Stimulated activated CD8-positive, alpha-beta memory T cell treated with anti-CD3 and anti-CD28 coated beads, Interleukin-2, amount 100 ng/mL, for 1 hour (primary cell): ENCODE measurements at places on chromosomes 4 and X.

DNA sequence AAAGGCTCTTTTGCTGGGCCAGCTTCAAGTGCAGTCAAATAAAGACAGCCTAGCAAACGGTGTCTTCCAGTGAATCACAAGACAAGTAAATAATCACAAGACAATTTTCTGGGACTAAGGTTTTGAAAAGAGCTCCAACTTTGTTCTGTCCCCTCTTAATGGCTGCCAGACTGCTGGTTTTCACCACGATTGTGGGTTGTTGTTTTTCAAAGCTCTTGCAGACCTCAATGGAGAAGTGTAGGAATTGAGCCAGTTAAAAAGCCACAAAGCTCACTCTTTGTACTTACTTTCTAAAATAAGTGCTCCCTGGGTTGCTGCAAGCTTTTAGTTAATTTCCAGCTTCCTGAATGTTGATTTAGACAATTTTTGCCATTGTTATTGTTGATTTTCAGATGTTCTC is 405.8 kb upstream of the HTR2C start:
- DNase-seq = no peak

- DNase-seq = no peak
These were observed 20.6 kb downstream of the DCHS2 start for GRCh38 chr4:154471032-154471431.

DNA sequence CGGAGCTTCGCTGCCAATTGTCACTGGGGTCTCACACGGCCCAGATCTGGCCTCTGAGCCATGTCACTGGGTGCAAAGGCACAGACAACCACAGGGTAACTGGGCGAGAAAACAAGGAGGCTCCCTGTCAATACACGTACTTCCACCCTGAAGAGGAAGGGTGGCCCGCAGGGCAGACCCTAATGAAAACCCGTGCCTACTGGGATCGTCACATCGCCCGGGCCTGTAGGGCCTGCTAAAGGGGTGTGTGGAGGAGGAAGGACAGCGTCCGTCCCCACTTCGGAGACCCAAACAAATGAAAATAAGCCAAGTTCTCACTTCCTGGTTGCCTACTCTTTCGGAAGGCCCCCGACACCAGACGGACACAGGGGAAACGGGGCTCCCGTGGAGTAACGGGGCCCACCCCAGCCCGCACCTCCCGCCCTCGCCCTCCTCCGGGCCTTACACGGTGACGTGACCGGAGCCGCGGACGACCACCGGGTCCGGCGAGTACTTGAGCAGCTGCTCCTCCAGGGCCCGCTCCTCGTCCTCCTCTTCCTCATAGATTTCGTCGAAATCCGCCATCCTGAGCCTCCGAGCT is 578 bp downstream of the CHIC2 start:
- peak; percentile 16 for DNase-seq

GRCh38 chr4:187612301-187612700 is 383.3 kb upstream of the ZFP42 start:
- DNase-seq = no peak

DNA sequence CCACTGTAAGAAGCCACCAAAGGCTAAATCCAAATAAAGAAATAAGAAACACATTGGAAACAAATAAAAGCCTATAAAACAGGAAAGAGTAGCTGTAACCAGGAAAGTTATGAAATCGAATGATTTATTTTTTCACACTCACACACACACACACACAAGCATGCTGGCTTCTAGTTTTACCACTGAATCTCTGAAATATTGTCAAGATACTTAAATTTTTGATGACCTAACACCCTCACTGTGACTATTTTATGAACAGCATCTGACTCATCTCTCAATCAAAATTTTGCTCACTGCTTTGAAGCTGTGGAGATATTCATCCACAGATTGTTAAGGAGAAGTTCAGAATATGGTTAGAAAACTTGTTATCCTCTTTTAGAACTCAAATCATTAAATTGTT is 13.9 kb upstream of the GABRB1 start:
- DNase-seq = no peak

DNA sequence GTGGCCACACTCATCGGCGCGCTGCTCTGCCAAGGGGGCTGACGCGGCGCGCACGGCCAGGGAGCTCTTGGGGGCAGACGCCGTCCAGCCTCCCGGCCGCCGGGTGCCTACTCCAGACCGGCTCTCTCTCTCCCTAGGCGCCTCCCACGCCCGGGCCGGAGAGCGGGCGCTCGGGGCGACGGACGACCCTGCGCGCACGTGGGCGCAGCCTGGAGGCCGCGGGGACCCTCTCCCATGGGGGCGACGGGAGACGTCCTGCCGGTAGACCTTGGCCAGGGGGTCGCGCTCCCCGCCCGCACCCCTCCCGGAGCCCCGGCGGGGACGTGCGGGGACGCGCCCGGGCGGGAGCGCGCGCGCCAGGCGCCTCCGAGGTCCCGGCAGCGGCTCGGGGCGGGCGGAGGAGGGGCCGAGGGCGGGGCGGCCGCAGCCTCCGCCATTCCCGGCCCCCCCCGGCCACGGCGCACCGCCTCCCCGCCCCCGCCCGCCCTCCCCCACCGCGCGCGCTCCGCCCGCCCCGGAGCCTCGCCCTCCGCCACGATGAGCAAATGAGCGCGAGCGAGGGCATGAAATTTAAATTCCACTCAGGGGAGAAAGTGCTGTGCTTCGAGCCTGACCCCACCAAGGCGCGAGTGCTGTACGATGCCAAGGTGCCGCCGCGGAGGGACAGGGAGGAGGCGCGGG is at the start of gene MSL3:
TSS of gene MSL3 (plus strand) at position 519 of the 681 bp plus-strand sequence. CDS start at position 546, 27 bp downstream.
- no peak for DNase-seq

- no peak for DNase-seq
These were observed 73.1 kb upstream of the EPGN start for GRCh38 chr4:74235135-74235534.

DNA sequence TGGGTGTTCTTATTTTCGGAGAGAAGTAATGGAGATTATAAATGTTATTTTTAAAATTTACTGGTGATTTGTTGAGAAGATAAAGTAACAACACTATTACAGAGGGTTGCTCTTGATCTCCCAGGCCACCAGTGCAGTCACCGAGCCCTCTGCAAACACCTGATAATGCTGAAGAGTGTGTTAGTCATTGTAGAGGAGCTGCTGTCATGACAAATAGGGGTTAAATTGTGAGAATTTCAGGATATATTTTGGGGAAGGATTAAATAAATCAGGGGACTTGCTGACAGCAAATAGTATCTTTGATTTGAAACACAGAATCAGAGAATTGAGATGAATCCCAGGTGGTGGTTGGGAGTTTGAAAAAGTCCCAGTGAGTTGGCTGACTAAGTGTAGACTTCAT is 16.7 kb upstream of the HAND2 start:
- DNase-seq = no peak

DNA sequence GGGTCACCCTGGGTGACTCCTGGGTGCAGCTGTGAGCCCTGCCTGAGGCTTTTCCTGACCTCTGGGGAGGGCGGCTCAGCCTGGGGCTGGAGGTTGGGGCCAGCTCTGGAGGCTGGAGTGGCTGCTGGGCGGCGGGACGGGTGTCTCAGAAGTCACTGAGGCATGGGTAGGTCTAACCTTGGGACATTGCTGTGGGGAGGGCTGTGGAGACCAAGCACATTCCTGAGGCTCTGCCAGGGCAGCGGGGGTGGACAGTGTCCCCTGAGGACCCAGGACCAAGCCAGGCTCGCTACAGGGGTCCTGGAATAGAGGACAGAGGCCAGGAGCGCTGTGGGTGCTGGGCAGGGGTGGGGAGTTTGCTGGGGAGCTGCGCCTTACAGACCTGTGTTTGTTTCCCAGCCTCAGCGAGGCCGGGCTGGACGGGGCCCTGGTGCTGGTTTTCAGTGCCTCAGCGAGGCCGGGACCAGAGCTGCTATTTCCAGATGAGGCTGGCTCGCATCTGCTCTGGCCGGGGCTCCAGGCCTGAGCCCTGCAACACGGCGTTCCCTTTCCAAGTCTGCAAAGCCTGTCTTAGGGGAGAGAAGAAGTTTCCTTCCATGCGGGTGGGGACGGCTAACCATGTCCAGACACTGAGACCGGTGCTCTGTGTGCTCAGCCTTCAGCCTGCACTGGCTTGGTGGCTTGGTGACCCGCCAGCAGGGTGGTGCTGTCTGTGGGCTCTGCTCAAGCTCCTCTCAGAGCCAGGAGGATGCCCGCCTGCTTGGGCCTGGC is 3.0 kb upstream of the SLC25A6 start:
- no peak for DNase-seq

DNA sequence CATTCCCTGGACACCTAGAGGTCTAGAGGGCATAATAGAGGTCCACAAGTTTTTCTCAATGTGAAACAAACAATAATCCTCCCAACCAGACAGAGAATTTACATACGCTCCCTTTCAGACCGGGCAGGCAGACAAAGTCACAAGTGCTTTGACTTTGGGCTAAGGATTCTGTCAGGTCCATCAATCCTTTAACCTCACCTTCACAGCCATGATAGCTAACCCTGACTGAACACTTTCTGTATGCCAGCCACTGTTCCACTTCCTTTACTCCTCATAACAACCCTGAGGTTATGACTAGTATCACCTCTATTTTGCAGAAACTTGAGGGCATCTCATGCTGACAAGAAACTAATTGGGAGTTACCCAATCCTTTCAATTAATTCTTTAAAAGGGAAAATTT is 118.8 kb upstream of the AFF2 start:
- no peak for DNase-seq

- no peak for DNase-seq
These were observed 7.4 kb downstream of the UVSSA start for GRCh38 chr4:1354136-1354982.

- no peak for DNase-seq
These were observed 966 bp downstream of the TBC1D25 start for GRCh38 chrX:48540480-48540879.
